ENCODE measurements at places on chromosomes 4 and X.

DNA sequence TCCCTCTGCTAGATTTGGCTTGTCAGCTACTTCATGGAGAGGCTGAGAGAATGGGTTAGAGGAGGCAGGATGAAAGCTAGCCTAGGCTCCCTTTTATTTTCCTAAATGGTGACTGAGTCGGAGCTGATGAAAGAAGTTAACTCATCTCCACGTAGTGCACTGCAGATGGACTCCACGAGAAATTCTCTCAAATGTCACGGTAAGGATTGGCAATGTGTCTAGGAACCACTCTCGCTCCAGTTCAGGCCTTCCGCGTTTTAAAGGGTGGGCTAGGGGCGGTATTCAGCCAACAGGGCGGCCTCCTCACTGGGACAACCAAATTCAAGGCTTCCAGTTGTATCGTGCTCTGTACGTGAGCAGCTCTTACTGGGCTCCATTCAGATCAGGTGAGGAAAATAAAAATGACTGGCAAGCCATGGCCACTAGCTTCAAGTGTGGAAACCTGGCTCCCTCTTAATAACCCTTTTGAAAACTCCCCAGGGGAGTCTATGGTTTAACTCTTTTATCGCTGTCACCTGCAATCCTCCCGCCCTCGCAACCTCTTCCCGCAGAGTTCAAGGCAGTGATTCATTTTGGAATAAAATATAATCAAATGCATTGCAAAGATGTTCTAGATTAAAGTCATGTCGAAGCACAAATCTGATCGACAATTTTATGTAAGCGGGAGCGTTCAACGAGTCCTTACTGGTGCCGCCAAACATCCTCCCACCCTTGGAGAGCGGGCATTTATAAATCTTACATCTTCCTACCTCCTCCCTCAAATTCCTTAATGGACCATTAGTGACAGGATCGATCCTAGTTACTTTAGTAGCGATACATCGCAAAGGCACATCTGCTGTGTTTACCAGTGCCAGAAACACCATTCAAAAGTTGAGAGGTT lies 1.2 kb downstream of the SPOCK3 start:
- no peak for DNase-seq

GRCh38 chrX:71666240-71667223 lies 814 bp upstream of the LOC101059915 start:
- DNase-seq, result no peak

DNA sequence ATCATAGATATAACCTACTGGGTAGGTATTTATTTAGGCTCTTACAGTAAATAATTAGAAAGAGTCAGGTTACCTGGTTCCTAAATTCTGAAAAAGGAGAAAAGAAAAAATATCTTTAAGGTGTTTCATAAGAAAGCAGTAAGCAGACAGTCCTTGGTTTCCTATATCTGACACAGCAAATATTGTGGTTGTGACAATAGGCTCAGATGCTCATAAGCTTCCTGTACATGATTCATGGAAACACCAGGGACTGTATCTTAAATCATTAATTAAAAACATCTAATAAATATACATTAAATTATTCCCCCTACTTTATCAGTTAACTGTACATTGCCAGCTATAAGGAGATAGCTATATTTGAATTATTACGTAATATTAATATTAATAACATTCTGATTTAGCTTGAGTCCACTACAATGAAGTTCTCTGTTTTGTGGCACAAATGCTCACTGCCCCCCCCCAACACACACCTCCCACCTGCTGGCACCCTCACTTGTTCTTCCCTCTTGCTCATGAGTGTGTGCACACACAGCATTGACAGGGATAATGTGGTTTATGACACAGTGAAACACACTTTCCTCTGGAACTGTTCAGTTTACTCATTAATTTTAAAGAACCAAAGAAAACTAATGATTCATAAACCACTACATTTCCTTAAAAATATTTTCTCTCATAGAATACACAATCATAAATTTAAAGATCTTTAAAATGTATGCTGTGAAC lies 187.4 kb downstream of the NR3C2 start:
- DNase-seq, result no peak

GRCh38 chrX:70089604-70090297 lies 27.5 kb downstream of the OTUD6A start:
- DNase-seq, result no peak

GRCh38 chr4:111433441-111433840 lies 711.8 kb upstream of the FAM241A start:
- DNase-seq, result no peak

DNA sequence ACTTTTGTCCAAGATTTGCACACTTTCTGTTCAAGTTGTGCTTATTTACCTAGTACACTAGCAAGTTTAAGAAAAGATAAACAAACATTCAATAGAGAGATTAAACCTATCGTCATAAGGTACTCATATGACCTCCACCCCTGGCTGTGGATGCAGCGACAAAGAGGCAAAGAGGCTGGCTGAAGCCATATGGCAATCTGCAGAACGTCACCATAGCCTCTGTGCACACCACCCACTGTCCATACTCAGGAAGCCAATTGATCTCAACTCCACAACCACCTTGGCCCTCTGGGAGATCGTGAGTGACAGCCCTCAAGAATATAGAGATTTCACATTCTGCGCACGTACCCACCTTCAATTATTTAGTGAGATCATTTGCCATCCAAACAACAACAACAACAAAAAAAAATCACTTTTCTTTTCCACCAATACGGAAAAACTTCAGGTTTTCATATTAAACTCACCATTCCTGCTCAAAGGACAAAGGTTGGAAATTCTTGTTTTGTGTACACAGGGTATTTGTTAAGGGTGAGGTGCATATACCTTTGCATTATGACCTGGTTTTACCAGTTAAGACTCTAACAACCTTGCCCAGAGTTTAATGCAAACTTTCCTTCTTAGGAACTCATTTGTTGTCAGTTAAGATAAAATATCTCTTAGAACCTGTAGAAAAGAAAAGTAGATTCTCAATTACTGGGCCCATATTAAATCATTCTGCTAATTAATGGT lies 243.0 kb upstream of the FSTL5 start:
- no peak for DNase-seq

DNA sequence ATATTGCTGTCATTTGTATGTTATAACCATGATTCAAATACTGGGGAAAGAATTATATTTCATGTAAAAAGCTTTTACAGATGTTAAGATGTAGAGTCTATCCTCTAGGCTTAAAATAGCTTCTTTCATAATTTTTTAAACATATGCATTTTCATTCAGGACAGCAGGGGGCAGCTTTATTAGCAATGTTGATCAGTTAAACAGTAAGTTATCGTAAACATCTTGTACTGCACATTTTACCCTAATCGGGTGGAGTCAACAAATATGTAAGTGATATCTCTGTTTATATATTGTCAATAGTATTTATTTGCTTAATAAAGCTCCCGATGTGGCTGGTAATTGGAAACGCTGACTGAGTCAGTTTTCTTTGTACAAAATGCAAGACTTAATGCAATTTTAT lies 142.5 kb upstream of the MED14 start:
- DNase-seq, result no peak

- no peak for DNase-seq
These were observed 56.9 kb downstream of the NSG1 start for GRCh38 chr4:4443821-4444220.

DNA sequence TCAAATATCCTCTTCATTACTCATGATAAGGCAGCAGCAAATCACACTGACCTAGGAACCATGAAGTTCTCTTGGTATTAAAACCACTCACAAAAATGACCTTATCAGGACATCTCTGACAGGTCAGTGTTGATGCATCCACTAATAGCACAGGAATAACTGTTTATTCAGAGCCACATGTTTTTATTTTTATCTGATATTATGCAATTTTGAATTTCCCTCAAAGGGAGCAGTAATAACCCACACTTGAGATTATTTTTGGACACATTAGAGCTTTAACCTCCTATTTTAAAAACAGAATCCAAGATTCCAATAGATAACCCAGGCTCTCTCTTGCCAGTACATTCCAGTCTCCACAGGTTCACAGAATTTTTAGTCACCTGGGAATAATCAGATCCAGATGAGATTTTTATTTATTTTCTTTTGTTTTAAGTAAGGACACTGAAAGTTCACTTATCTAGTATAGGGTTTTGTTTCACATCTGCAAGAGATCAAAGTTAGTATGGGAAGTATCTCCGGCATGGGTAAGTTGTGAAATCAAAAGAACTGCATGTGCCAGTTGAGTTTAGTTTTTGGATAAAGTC lies 36.3 kb upstream of the MYOZ2 start:
- DNase-seq, result no peak

- DNase-seq, result no peak
These were observed 41.6 kb upstream of the LAS1L start for GRCh38 chrX:65576160-65576559.

DNA sequence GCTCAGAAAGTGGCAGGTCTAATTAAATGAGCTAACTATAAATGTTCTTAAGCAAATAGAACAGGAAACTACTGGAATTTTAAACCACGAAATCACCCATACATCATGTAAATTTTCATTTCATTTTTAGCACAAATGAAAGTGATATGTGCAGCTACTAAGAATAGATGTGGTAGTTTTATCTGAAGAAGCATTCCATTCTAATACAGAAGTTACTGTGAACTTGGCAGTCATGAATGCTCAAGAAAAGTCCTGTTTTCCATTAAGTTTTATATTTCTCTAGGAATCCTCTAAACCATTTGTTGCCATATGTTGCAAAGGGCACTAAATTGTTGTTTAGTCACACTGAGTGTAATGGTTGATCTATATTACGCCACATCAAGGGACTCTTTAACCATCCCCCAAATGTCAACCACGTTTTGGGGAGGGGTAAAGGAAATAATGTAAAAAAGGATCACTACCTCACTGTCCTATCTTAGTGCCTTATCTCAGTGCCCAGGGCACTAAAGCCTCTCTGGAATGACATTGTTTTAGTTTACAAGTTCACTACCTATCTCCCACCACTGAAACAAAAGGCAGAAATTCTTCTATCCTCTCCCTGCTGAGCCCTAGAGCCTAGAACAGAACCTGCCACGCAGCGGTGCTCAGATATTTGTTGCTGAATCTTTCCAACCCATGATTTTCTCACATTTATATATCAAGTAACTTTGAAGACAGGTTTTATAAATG lies 118.0 kb downstream of the SHISA3 start:
- no peak for DNase-seq

- DNase-seq, result peak; percentile 58
These were observed 26.8 kb downstream of the MGST2 start for GRCh38 chr4:139692309-139693012.

- DNase-seq, result no peak
These were observed 24.0 kb downstream of the ABCB7 start for GRCh38 chrX:75131973-75132627.

GRCh38 chr4:153233761-153234371 lies 29.6 kb downstream of the TRIM2 start:
- no peak for DNase-seq

Data from D341Med (cell line).